ENCODE measurements at places on chromosomes 16 and 17.

GRCh38 chr16:27665881-27666280, 115.9 kb downstream of the KATNIP start:
- no peak for DNase-seq

GRCh38 chr16:70663524-70664324, 17.4 kb downstream of the IL34 start:
- no peak for DNase-seq

GRCh38 chr17:7064261-7064660, 15.8 kb downstream of the CLEC10A start:
- DNase-seq = no peak

- DNase-seq = peak; percentile 54
These were observed 2.0 kb upstream of the SCN4A start for GRCh38 chr17:63974594-63975192.

DNA sequence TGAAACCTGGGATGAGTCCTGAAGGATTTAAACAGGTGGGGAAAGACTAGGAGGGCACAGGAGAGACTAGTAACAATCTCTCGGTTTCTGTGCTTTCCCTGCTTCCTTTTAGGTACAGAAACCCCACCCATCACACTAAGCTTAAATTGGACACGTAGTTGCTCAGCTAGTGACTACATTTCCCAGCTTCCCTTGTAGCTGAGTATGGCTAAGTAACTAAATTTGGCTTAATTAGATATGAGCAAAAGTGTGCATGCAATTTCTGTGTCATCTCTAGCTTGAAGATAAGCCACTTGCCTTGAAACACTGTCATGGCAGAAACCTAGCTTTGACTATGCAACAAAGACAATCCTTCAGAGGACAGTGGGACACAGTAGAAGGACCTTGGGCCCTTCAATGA, 36.5 kb downstream of the CACNG1 start:
- no peak for DNase-seq

All from HTR-8/SVneo (cell line).